ENCODE measurements at places on chromosomes 6 and 20.

DNA sequence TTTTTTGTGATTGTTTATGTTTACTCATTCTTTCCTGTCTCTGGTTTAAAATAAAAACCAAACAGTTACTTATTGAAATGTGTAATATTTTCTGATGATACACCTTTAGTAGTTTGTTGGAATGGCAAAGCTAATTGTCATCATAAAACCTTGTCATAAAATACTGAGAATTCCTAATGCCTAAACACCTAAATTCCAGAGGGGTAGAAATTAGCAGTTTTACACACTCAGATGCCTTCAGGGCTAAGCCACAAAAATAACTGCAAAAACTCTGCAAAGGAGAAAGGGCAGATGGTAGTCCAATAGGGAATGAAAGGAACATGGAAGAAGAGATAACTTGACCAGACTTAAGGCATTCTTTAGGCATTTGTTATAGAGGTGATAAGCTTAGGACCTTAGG is 30.3 kb downstream of the FAM83B start:
- no peak for DNase-seq

DNA sequence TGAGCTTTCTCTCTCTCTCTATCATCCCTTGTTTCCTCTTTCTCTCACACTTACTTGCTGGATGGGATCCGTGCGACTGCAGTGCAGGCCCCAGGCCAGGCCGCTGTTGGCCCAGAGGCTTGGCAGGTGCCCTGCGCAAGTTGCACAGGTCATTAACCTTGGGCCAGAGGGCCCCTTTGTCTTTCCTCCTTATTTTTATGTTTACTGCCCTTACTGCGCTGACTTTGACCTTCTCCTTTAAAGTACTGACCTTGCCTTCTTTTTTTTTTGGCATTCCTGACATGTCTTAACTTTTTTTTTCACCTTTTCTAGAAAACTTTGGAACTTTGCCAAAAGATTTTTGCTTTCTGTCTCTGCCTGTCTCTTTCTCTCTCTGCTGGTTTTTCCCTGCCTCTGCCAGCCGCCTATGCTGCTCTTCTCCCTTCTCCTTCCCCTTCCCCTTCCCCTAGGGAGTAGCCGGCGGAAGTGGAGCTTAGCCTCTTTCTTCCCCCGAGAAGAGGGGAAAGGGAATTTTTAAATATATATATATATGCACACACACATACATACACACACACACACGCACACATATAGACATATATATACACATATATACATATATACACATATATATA is 59.6 kb upstream of the CDH4 start:
- DNase-seq, result no peak

GRCh38 chr20:64086801-64087200 is 2.6 kb upstream of the LKAAEAR1 start:
- no peak for DNase-seq

DNA sequence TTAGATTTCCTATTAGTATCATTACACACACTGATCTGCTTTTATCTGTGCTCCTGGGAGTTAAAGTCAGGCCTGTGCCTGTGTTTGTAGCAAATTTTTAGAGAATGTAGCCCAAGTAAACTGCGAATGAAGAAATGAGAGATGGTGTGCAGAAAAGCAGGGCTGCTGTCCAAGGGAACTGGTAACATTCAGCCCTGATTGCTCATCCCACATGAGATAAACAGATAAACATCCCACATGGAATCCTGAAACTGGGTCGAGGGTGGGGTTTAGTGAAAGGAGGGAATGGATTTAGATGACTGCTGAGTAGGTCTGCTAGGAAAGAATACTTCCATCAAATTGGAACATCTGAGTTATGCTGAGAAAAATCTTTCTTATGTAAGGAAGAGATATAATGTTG is 69.1 kb downstream of the GRIK2 start:
- DNase-seq, result no peak

- DNase-seq, result no peak
Measured at GRCh38 chr6:18245642-18246041, 18.7 kb downstream of the DEK start.

DNA sequence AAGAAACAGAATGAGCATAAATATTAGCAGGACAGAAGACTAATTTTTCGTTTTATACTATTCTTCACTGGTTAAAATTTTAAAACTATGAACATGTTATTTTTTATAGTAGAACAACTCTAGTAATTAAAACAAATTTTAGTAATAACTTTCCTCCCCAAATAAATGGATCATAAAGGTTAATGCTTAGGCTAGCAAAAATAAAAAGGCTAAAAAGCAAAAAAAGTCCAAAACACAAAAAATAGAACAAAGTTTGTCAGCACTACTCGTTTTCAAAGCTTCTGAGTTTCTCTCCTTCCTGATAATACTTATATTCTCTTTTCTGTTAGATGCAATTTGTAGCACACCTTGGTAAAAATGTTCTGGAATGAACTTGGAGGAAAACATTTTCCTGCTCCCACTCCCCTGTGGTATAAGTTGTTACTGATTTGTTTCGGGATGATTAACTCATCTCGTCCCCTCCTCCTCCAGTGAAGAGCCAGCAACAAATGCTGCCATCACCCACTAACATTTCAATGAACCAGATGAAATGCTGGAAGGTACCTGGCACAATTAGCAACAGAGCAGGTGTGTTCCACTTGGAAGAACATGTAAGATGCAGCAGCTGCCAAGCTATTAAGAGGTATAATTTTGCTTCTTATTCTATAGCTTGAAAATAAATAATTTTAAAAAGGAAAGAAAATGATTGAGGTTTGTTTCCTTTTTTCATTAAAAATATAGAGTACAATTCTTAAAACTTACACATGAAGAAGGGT is 130.5 kb downstream of the MYB start:
- no peak for DNase-seq
